ENCODE measurements at places on chromosomes 4 and X.

- no peak for DNase-seq
Measured at GRCh38 chrX:16335181-16335580, 167.9 kb downstream of the MAGEB17 start.

- DNase-seq = no peak
Measured at GRCh38 chrX:334331-334891, 15.8 kb upstream of the GTPBP6 start.

DNA sequence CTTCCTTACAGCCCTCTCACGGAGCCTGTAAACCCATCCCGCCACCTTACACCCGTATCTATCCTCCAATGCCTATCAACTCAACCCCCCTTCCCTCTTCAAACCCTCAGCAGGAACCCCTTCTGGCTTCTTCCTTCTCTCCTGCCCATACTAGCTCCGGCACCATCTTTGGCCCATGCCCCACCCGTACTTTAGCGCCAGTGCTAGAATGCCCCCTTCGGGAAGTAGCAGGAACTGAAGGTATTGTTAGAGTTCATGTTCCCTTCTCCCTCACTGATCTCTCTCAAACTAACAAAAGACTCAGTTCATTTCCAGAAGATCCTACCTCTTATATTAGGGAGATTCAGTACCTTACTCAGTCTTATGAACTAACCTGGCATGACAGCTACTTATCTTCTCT, 2.7 kb upstream of the UGT2B15 start:
- no peak for DNase-seq

DNA sequence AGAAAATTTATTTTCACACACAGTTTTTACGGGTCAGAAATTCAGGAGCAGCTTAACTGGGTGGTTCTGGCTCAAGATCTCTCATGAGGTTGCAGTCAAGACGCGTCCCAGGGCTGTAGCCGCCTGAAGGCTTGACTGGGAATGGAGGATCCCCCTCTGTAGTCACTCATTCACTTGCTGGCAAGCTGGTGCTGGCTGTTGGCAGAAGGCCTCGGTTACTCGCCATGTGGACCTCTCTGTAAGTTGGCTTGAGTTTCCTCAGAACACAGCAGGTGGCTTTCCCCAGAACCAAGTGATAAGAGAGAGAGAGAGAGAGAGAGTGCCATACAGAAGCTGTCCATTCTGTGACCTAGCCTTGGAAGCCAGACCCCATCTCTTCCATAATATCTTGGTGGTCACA, 132.8 kb downstream of the DCLK2 start:
- DNase-seq = no peak

DNA sequence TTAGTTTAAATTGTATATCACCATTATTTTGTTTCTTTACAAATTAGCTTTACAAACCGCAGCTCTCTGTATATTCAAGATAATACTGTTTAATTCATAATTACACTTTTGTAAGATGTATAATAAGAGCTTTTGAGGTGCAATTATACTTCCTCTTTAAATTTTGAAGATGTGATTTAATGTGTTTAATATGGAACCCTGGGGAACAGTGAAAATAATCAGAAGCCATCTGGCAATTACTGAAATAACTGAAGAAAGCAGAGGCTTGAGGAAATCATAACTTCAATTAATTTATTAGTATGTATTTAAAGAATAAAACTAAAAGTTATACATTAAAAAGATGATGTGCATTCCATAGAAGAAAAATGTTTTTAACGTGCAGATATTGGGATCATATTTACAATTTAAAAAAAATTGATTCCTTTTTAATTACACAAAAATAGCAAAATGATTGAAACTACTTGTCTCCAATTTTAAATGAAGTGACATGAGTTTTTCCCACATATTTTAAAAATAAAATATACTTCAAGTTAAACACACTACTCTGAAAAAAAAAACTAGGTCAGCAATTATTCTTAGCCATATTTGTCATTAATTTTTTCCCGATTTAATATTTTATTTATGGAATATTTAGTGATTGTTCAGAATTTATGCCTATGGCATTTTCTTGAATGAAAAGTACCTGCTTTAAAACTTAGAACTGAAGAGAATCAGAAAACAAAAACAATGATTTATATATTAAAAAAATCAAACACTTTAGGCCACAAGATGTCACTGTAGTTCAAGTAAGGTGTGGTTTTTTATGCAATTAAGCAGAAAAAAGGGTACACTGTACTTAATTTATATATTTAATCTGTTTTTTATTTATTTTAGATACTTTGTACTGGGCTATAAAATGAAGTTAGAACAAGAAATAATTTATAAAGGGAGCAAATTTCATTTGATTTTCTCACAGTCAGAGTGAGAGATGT, 942.7 kb upstream of the NDST4 start:
- DNase-seq = no peak

DNA sequence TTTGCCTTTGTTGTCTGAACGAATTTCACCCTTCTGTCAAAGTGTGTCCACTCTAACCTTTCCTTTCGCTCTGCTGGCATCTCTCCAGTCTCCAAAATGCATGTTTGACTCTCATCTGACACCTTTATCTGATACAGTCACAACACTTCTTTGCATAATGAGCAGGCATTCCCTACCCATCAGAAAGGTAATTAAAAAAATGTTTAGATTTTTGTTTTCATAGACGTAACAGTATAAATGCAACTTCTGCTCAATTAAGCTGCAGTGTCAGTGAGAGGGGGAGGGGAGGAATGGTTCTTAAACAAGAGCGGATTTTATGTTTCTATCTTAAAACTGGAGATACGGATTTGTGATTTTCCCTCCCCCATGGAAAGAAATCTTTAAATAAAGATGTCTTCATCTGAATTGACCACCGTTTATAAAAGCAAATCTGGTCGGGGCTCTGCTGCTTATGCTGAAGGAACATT, 70.2 kb downstream of the CXXC4 start:
- no peak for DNase-seq

DNA sequence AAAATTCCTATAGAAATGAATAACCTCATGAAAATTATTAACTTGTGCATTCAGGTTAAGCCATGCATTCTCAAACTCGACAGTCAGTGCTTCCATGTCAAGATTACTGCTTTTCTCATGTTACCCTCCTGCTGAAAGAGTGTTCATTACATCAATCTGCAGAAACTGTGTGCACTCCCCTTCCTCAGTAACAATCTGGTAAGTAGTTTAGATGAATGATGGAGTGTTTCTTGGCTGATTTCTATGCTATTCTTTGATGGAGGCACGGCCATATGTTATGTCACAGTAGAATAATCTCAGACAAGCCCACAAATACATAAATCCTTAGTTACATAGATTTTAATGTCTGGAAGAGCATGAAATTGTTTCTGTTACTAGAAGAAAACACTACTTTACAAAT, 193.3 kb upstream of the FAM47A start:
- DNase-seq = no peak

DNA sequence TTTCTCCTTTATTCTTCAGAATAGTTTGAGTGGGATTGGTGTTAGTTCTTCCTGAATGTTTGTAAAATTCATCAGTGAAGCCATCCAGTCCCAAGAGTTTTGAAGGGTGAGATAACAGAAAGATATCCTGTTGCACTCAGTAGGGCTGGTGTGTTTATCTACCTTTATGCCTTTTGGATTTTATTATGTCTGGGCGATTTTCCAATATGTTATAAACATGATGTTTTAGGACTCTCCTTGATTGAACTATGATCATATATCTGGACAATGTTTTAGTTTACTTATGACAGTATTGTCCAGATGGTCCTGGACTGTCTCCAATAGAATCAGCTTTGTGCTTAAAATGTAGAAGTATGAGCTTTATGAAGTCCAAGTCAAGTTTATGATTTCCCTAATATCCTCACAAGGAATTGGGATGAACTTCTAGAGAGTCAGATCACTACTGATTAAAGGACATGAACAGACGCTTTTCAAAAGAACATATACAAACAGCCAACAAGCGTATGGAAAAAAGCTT, 77.6 kb upstream of the ITM2A start:
- peak; percentile 76 for DNase-seq

GRCh38 chr4:141686879-141687278, 50.5 kb downstream of the IL15 start:
- DNase-seq = no peak

- no peak for DNase-seq
Measured at GRCh38 chrX:103831803-103832544, at the start of gene RAB9B. TSS of gene RAB9B (minus strand) at chrX:103832257. CDS start at chrX:103825784, 6,473 bp downstream.

- DNase-seq = no peak
Measured at GRCh38 chr4:151922306-151922705, 161.5 kb upstream of the GATB start.
